ENCODE measurements at places on chromosomes 1 and 21.

DNA sequence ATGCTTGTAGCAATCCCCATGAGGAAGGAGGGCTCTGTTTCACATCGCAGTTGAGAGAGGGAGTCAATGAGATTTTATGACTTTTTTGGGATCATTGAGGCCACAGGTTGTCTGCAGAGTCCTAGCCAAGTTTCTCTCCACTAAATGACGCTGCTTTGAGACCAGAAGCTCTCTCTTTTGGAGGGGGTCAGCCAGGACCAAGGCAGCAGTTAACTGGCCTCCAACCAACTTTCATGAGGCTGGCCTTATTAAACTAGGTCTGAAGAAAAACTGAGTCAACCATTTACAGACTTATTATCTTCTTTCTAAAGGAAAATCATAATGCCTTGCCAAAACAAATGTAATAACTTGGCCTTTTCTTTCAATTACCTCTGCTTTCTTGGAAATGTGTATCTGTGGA lies 8.6 kb downstream of the WLS start:
- DNase-seq, result no peak

DNA sequence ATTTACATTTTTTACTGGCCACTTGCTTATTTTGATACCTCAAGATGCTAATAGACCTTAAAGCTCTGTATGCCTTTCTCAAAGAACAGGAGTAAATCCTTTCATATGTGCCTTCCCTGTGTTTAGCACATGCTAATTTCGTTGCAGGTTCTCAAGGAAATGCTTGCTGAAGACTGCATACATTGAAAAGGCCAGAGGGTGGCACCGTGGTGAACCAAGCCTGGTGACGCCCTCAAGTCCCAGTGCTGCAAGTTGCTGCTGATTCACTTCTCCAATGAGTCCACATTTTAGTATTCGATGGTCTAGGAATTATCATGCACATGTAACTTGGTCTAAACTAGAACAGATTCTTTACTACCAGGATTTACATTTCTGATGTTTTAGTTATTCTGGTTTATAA lies 94.1 kb downstream of the CLDN17 start:
- no peak for DNase-seq

- DNase-seq, result no peak
Observed at GRCh38 chr21:42305707-42306147, 9.5 kb downstream of the TFF3 start.

DNA sequence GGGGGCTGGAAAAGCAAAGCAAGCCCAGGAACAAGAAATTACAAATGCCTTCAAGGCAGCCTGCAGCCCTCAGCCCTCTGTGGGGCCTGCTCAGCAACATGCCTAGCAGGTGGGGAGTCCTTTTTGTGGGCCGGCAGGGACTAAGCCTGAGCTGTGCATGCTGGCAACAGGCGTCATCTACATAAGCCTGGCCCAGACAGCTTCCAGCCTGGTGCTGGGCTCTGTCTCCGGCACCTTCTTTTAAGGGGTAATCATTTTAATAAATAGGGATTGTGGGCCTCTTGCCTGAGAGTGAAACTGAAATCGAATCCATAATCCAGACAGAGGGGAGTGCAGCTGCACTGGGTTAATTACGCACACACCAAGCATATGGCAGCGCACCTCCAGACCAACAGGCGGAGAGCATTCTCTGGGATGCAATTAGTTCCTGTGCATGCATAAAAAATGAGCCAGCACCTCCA lies 96.6 kb downstream of the DDX20 start:
- no peak for DNase-seq

GRCh38 chr1:181646710-181647109 lies 163.4 kb downstream of the CACNA1E start:
- no peak for DNase-seq

DNA sequence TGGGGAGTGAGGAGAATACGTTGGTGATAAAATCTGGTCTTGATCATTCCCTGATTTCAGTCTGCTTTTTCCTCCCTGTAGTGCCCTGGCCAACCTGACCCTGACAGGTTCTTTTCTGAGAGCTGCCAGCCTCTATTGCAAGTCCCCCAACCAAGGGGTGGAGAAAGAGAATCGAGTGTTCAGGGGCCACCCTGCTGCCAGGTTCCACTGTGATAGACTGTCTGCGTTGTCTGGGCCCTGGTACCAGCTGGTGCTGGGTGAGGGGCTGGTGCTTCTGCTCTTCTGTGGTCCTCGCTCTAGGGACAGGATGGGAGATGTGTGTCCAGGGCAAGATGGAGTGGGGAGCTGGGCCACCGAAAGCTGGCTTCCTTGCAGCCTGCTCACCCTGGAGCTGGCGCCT lies 214.6 kb downstream of the CAMTA1 start:
- no peak for DNase-seq

- no peak for DNase-seq
Observed at GRCh38 chr21:25572861-25573310, 34.4 kb downstream of the MRPL39 start.

- DNase-seq, result no peak
Observed at GRCh38 chr1:101820071-101820470, 176.7 kb downstream of the OLFM3 start.

DNA sequence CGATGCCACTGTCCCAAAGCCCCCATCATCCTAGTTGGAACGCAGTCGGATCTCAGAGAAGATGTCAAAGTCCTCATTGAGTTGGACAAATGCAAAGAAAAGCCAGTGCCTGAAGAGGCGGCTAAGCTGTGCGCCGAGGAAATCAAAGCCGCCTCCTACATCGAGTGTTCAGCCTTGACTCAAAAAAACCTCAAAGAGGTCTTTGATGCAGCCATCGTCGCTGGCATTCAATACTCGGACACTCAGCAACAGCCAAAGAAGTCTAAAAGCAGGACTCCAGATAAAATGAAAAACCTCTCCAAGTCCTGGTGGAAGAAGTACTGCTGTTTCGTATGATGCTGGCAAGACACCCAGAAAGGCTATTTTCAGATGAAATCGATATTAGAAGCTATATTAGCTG lies 8.1 kb downstream of the RHOU start:
- DNase-seq, result no peak

GRCh38 chr1:233211595-233211994 lies 83.9 kb downstream of the PCNX2 start:
- no peak for DNase-seq

DNA sequence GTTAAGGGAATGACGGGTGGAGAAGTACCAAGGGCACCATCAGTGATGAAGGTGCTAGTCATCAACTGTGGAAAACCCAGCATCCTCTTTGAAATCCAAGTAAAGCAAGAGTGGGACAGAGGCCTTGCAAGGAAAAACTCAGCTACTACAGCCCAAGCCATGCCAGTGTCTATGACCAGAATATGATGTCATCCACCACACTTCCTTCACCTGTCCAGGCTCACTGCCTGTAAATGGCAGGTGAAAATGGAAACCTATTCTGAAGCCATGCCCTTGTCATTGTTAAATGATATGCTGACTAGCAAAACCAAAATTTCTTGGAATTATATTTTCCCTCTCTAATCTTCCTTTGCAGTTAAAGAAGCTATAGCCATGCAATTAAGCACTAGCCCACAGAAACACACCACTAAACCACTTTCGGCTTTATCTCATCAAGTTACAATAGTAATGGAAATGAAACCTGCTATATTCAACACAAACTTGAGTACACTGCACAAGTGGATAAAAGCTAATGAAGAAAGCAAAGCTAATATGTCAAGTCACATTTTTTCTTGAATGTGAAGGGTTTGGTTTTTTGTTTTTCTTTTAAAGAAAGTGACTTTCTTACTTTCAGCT lies 96.3 kb upstream of the RALGPS2 start:
- no peak for DNase-seq

DNA sequence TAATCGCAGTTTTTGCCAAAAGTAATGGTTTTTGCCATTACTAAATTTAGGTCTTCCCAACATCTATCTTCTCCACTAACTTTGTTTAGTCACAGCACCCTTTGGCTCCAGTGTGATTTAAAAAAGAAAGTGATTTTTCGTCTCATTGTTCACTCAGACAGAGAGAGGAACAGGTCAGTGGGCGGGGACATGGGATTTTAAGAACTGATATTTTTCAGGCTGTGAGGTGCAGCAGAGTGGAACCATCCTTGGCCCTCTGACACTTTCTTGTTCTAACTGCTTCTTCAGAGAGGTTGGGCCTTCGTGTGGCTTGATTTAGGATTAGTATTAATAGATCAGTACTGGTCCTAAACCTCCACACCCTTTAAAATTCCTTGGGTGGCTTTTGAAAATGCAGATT lies 38.8 kb downstream of the CASQ2 start:
- no peak for DNase-seq

DNA sequence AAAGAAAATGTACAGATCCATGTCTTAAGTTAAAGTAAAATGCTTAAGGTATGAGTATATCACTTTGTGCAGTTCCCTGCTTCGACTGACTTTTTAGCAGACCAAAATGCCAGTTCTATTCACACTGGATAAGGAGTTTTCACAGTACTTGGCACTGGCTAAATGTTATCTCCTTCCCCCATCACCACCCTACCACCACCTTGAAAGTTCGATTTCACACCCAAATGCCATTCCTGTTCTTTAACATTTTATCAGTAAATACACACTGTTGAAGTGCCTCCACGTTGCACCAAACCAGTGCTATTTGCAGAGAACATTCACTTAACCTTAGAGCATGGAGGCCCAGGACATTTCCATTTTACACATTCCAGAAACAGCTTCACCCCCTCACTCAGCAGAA lies 100.0 kb downstream of the URB2 start:
- DNase-seq, result no peak

GRCh38 chr1:109109906-109110305 lies 4.0 kb upstream of the ELAPOR1 start:
- no peak for DNase-seq

GRCh38 chr1:184640505-184640904 lies 114.2 kb downstream of the EDEM3 start:
- no peak for DNase-seq

DNA sequence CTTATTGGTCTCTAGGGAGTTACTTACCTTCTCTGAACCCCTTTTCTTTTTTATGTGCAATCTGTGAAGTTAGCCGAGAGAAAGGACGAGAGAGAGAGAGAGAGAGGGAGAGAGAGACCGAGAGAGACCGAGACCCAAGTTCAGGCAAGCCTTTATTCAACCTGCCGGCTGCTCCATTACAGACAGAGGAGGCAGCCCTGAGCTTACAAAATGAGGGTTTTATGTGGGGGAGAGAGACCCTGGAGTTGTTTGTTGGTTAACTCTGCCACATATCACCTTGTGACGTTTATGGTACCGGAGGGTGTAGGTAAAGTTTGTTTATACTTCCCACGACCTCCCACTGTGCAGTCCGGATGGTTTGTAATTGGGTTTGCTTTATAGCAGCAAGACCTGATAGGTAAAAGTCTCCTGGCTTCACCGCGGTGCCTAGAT lies 1.5 kb upstream of the MCOLN3 start:
- no peak for DNase-seq

GRCh38 chr1:5913876-5914275 lies 78.3 kb downstream of the NPHP4 start:
- DNase-seq, result no peak

DNA sequence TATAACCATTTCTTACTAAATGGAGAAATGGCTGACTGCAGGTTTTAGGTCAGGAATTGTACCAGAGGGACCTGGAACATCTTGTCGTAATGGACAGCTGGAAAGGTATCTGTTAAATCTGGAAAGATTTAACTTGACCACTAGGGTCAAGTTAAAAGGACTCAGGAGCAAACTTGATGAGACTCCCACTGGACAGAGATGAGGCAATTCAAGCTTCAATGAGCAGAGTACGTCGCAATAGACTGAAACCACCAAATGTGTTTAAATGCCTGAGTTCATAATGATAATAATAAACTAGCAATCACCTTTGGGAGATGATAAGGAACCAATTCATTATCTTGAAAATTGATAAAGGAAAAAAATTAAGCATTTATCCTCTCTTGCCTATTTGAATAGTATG lies 8.7 kb downstream of the IFNLR1 start:
- DNase-seq, result no peak

DNA sequence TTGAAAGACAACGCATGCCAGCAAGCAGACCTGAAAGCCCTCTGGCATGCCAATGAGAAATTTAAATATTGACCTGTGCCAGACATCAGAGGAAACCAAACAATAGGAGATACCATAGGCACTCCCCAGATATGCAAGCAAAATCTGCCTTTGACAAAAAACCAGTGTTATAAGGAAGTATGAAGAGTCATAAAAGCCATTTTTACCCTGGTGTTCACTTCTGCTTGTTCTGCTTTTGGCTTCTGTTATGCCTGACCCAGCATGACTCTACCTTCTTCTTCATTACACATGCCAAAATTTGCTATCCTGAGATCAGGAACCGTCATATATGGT lies 26.4 kb downstream of the NPHS2 start:
- no peak for DNase-seq

DNA sequence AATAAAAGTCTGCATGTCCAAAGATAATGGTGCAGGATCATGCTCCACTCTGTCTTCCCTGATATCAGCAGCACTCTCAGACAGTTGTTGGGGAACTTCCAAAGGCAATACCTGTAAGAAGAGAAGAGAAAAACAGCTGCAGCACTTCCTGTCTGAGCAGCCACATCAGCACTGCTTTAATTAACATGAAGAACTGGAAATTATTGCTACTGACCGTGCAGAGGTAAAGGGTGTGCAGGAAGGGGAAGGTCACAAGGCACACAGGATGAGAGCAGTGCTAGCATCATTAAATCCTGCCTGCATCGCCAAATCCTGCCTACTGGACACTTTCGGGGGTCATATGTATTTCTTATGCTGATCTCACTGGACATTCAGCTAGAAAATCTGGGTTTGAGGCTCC lies 379.0 kb downstream of the LMX1A start:
- DNase-seq, result no peak

DNA sequence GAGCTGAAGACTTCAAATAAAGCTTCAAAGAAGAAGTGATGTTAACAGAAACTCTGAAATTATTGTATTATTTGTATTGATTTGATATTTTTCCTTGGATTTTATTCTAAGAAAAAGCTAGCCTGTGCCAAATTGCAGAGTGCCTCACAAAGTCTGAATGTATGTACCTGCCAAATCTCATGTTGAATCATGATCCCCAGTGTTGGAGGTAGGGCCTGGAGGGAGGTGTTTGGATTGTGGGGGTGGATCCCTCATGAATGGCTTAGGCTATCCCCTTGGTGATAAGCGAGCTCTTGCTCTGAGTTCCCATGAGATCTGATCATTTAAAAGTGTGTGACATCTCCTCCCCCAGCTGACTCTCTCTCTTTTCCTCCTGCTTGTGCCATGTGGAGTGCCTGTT lies 43.6 kb downstream of the ACKR1 start:
- DNase-seq, result no peak

DNA sequence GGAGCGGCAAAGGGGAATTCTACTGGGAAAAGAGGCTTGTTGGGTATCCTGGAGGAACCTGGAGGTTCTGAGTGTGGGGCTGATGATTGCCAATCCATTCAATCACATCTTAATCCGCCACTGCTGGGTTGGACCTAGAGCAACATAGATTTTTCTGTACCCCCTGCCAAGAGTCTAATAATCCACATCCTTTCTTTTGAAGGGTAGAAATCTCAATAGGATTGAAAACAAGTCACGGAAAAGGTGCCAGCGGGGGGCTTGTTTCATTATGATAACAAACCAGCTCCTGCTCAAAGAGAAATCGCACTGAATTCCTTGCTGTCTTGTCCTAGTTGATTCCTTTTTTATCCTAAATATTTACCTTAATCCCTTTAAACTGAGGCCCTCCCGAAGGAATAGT lies 528.5 kb downstream of the ADGRL2 start:
- no peak for DNase-seq

- no peak for DNase-seq
Observed at GRCh38 chr1:204879351-204879750, 8.7 kb downstream of the NFASC start.

All from stimulated activated CD8-positive, alpha-beta memory T cell treated with anti-CD3 and anti-CD28 coated beads, Interleukin-2, amount 100 ng/mL, for 1 hour (primary cell).